Activated naive CD4-positive, alpha-beta T cell treated with anti-CD3 and anti-CD28 coated beads for 36 hours (primary cell): ENCODE measurements at places on chromosomes 7 and 10.

DNA sequence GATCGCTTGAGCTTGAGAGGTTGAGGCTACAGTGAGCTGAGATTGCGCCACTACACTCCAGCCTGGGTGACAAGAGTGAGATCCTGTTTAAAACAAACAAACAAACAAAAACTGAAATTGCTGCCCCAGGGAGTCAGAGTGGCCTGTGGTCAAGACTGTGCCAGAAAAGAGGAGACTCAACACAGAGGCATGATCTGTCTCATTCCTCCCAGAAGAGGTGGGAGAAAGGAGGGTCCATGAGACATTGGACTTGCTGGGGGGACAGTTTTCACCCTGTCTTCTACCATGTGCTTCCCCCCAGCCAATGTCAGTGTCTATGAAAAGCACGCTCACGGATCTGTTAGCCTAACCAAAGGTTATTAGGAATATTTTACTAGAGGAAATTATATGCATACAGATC, 3.2 kb downstream of the ZNF853 start:
- no peak for DNase-seq

- DNase-seq, result no peak
These were observed 16.1 kb downstream of the MYO1G start for GRCh38 chr7:44962483-44963251.

GRCh38 chr10:28214219-28214618, 88.6 kb downstream of the MPP7 start:
- no peak for DNase-seq

GRCh38 chr10:32939296-32940111, 18.5 kb downstream of the ITGB1 start:
- no peak for DNase-seq

DNA sequence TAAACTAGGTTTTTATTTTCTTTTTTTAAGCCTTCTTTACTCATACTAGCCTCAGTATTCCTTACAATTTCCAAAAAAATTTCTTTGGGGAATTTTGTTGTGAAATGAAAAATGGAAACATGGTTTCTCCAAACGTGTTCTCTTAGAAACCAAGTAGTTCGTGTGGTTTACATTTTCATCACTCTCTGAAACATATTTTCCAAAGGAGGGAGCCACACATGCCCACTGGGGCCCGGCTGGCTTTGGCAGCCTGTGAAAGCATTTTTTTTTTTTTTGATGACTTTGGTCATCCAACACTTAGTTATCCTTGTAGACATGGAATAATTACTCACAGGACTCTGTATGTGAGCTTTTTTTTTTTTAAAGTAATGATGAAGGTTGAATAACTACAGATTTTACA, 169.6 kb downstream of the C7orf25 start:
- no peak for DNase-seq

DNA sequence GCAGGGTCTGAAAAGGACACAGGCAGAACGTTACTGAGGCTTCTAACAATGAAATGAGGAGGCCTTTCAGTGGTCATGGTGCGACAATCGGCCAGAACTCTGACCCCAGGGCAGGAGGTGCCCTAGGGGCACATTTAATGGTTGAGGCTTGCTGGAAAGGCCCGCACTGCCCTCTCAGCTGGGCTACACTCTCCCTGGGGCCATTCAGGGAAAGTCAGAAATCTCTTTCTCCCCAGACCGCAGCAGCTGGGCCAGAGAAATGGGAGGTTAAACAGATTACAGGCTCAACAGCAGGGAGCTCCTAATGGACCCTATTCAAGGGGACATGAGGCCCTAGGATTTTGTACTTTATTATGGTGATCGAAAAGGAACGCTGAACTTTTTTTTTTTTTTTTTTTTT, 85.6 kb upstream of the FGFR2 start:
- no peak for DNase-seq

DNA sequence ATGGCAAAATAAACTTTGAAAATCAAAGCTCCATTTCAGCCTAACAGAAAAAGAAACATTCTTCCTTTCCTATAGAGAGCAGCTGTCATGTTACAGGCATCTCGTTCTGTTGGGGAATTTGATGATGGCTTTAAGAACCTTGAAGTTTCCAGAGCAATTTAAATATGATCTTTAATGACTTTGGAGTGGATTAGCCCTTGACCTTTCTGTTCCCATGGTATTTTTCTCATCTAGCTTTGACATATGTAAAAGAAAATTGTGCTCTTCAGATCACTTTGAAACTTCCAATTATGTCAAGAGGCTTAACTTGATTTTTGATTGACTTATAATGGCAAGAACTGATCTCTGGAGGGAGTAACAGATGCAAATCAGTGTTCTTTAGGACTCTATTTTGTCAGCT, 157.6 kb upstream of the SEMA3E start:
- DNase-seq, result no peak

GRCh38 chr10:34730726-34731125, 84.4 kb downstream of the PARD3 start:
- DNase-seq, result no peak

DNA sequence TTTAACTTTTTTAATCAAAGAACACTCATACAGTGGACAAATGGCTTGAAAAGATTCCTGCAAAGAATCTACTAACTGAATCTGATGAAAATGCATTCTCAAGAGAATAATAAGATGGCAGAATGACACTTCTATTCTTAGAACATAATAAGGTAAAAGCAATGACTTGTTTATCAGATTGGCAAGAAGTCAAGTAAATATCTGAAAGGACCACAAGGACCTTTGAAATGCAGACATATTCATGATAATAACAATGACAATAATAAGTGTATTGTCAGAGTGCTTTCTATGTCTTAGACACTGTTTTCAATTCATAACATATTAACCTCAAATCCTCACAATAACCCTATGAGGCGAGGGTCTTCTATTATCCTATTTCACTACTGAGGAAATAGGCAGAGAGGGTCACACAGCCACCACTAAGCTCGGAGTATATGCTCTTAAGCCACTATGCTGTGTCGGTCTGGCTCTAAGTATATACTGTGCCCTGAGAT, 10.6 kb downstream of the HACD1 start:
- no peak for DNase-seq

DNA sequence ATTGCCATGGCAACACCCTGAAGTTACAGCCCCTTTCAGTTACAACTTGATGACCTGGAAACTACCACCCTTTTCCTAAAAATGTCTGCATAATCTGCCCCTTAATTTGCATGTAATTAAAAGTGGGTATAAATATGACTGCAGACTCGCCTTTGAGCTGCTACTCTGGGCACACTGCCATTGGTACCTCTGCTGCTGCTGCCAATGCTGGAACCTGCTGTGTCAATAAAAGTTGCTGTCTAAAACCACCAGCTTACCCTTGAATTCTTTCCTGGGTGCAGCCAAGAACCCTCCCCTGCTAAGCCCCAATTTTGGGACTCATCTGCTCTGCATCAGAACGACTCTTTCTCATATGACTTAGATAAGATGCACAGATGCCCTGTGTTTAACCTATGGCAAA, 10.2 kb upstream of the FRA10AC1 start:
- DNase-seq, result no peak

DNA sequence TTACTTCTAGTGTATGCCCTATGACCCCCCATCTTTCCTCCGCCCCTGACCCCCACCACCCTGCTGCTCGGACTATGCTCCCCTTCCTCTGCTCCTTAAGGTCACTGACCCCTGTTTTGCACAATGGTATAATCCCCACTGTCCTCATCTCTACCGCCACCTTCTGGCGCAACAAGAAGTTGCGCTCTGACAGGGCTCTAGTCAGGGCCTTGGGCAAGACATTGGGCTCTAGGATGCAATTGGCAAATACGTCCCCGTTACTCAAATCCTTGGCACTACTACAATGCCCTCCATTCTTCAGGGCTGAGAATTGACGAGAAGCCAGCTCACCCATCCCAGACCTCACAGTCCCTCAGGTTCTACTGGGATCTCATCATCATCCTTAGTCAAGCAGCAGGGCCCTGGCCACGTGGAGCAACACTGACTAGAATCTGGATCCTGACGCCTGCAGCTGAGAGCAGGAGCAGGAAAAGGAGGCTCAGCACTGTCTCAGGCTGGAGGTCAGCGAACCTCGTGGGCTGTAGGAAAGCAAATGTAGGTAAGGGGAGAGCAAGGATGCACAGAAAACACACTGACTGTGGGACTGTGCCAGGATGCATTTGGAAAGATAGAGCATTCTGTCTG, 10.6 kb downstream of the LRIT2 start:
- peak; percentile 63 for DNase-seq

- no peak for DNase-seq
These were observed 32.0 kb downstream of the ANTXRL start for GRCh38 chr10:46318799-46319198.

DNA sequence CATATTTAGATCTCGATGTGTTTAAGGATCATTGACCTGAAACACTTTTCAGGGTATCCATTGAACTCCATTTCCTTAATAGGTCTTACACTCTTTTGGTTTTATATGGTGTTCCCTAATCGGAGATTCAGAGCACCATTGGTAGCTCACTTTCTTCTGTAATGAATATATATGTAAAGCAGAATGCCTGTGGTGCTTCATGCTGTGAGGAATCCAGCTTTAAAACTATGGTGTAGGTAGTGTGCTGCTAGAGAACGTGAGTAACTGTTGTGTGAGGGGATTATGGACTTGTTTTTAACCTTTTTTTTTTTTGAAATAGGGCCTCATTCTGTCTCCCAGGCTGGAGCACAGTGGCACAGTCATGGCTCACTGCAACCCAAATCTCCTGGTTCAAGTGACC, 376.9 kb upstream of the LRGUK start:
- no peak for DNase-seq

DNA sequence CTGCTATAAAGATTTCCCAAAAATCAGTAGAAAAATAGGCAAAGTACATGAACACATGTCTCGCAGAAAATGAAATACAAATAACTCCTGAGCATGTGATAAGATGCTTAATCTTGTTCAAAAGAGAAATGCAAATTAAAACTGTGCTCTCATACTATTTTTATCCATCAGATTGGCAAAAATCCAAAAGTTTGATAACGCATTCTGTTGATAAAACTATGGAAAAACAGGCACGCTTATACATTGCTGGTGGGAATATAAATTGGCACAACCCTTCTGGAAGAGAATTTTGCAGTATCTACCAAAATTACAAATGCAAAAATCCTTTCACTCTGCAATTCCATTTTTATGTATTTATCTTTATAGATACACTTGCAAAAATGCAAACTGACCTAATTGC, 315.0 kb downstream of the GRID1 start:
- no peak for DNase-seq

- no peak for DNase-seq
These were observed 18.9 kb upstream of the GPR22 start for GRCh38 chr7:107450970-107451369.

- DNase-seq, result peak; percentile 86
These were observed at the start of gene GLRX3 for GRCh38 chr10:130136226-130137089. GLRX3 (plus strand) TSS chr10:130136391; CDS start chr10:130136421, 30 bp downstream.

DNA sequence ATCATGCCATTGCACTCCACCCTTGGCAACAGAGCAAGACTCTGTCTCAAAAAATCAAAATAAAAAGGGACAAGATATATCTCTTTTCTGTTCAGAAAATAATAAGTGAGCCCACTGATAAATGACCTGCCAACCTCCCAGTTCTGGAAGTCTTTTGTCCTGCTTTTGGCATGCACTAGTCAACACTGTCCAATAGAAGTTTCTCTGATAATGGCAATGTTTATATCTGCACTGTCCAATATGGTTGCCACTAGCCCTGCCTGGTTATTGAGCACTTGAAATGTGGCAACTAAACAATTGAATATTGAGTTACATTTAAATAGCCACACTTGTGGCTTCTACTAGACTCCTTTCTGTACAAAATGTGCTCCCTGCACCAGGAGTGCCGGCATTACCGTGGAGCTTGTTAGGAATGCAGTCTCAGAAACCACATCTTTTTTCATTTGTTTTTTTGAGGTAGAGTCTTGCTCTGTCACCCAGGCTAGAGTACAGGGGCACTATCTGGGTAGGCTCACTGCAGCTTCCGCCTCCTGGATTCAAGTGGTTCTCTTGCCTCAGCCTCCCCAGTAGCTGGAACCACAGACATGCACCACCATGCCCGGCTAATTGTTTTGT, 229.7 kb downstream of the CACNB2 start:
- DNase-seq, result no peak

GRCh38 chr10:93160140-93160539, 86.4 kb downstream of the CYP26A1 start:
- no peak for DNase-seq

GRCh38 chr7:106504645-106505044, 156.3 kb downstream of the CCDC71L start:
- DNase-seq, result peak; percentile 44

DNA sequence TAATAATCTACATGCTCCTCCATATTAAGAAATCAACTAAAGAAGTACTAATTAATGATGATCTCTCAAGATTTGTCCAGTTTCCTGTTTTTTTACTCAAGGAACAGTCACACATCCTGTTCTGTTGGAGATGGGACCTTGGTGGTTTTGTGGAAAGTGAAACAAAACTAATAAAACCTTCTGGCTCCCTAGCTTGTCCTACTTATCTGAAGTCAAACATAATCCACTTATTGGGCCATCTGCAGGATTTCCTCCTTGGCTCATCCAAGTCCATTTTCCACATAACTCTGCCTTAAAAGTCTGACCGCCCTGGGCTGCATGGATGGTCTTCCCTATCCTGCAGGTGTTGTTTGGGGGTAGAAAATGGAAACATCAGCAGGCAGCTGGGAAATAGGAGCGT, 39.4 kb upstream of the TARP start:
- DNase-seq, result no peak

DNA sequence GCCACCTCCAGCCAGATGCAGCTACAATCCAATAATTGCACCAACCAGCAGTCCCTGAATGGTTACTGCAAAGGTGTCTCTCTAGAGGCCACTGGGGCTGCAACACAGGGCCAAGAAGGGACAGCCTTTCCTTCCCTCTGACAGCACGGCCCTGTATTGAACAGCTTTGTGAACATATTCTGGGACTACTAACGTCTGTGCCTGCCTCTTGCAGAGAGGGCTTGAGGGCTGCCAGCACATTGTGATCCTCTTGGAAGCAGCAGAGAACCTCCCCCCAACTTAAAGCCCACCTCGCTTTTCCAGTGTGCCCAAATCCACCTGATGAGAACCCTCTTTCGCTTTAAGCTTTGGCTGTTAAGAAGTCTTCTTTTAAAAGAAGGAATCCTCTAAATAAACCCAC, 415.9 kb downstream of the RPS24 start:
- DNase-seq, result no peak

- no peak for DNase-seq
These were observed 66.1 kb downstream of the RBM33 start for GRCh38 chr7:155710530-155710929.

DNA sequence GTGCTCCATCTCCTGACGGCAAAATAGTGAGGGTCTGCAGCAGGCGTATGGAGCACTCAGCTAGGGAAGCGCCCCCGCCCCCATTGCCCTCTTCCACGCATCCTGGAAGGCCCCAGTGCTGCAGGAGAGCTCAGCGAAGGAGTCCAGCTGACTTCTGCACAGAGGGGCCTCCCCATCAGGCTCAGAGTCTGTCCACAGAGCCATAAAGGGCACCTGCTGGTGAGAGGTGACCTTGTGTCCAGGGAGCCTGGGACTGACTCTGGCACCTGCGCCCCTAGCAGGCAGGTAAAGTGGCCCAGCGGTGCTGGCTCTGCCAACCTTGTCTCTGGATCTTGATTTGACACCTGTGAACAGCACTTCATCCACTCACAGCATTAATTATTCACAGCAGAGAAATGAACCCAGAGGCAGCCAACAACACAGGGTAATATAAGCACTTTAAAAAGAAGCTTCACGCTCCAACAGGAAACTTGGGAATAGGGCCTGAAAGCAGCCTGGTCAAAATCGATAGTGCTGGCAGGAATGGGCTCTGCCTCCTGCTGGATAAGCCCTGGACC, 59.6 kb downstream of the VOPP1 start:
- DNase-seq, result no peak

GRCh38 chr10:113924664-113925063, 70.2 kb downstream of the NHLRC2 start:
- DNase-seq, result no peak

GRCh38 chr10:116215651-116216050, 57.4 kb downstream of the GFRA1 start:
- DNase-seq, result no peak
